ENCODE measurements at places on chromosomes 13 and 19.

DNA sequence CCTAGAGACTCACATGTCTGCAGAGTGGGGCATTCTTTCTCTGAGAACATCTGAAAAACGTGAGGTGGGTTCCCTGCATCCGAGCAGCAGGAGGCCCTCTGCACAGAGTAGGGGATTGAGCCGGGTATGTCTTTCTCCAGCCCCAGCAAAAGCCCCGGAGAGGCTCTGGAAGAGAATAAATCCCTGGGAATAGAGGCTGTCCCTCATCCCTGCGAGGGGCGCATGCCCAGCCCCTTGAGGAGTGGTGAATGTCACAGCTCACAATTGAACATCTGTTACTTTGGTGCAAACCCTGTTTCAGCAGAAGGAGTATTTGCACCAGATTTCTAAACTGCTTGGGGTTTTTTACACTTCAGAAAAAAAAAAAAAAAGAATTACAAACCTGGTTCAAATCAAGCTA is 164.6 kb downstream of the FGF14 start:
- DNase-seq = no peak

DNA sequence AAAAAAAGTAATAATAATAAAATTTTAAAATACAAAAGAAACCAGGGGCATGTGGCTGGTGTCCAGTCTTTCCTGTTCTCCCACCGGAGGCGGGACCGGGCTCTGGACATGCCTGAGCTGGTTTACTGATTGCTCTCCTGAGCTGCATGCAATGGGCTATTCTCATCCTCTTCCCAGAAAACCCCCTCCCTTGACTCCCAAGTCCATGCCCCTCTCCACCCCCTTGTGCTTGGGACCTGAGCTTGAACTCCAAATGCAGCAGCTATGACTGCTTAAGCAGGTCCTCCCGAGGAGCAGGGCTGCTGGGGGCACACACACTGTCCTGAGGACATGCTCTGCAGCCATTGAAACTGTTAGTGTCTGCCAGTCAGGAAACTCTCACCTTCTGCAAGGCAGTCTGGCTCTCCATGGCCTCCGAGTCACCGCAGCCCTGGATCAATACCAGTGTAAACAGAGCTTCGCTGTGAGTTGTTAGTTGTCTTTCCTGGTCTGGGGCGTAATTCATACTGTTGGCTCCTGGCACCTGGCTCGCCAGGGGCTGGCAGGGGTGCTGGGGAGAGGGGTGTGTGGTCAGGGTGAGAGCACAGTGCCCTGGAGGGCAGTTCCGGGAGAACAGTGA is 41.6 kb upstream of the CHST8 start:
- no peak for DNase-seq

DNA sequence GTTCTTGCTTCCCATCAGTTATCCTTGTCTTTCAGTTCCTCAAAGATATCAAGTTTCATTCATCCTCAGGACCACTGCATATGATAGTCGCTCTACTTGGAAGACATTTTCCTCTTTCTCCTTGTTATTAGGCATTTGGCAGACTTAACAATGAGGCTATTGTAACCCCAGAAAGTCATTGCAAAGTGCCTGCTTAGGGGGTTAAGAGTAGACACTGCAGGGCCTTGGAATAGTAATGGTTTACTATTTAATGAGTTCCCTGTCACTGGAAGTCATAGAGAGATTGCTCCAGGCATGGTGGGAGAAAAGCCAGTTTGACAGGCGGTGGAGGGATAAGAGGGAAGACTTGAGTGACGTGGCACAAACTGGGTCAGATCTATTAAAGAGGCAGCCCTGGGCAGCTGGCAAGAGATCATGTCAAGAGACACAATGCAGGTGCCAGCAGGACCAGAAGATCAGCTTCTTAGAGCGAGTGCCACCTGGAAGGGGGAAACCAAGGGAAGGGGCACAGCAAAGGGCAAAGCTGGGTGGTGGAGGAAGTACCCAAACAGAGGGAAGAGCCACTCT is 16.8 kb upstream of the CPB2 start:
- no peak for DNase-seq

DNA sequence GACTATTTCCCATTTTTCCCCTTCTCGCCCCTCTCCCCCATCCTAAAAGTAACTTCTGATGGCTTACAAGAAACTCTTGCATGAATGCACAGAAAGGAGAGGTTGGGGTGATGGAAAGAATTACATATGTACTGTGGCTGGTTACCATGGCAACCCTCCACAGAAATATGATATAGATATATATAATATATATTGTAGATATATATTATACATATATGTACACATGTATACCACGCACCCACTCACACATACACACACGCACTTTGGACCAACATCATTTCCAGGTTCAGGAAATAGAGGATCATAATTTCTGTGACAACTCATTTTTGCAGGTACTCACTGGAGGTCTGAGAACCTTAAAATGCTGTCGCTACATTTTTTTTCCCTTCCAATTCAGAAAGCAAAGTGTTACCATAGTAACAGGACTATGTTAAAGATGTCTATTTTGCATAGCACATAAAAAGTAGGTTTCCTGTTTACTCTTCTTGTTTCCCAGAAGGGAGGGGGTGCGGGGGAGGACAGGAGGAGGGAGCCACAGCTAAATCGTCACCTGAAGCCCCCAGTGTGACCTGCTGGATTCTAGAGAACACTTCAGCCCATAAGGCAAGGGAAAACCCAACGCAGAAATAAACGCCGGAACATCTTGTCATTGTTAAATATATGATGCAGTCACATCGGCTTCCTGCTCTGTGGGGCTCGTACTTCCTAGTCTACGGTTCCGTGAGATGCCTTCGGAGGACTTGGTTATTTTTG is 44.7 kb downstream of the EFNB2 start:
- peak; percentile 45 for DNase-seq

DNA sequence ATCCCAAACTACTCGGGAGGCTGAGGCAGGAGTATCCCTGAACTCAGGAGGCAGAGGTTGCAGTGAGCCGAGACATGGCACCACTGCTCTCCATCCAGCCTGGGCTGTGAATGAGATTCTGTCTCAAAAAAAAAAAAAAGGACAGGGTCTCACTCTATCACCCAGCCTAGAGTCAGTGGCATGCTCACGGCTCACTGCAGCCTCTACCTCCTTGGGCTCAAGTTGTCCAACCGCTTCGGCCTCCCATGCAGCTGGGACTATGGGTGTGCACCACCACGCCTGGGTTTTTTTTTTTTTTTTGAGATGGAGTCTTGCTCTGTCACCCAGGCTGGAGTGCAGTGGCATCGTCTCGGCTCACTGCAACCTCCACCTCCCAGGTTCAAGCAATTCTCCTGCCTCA is 14.6 kb downstream of the MKNK2 start:
- DNase-seq = no peak

DNA sequence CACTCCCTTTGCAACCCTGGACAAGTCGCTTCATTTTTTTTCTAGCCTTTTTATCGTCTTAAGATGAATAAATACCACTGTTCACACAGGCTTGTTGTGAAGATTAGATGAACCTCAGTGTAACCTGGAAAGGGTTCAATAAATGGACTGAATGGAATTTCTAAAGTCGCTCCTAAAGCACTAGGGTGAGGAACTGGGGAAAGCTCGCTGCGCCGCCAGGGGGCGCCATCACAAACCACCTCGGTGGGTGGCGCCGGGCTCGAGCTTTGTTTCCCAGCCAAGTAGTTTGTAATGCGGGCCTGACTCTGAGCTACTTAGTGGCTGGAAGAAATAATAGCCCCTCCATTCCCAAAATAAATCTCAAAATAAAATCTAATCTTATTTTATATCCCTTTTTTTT is 2.2 kb upstream of the CEACAM6 start:
- peak; percentile 59 for DNase-seq

DNA sequence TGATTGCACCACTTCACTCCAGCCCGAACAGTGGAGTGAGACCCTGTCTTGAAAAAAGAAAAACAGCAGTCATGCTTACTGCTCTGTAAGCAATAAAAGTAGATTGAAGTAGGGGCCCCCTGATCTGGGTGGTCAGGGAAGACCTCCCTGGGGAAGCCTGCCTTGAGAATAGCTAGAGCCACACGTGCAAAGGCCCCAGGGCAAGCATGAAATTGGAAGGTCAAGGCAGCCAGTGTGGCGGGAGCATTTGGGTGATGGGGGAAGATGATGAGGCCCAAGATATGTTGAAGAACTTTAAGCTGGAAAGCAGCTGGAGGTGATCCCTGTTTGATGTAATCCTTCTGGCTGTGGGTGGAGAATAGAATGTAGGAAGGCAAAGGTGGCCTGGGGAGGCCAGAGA is 104.4 kb downstream of the SIPA1L3 start:
- no peak for DNase-seq

- no peak for DNase-seq
These were observed 178.8 kb upstream of the RFC3 start for GRCh38 chr13:33639158-33639557.

- no peak for DNase-seq
These were observed 10.2 kb downstream of the LRP3 start for GRCh38 chr19:33204136-33204973.

DNA sequence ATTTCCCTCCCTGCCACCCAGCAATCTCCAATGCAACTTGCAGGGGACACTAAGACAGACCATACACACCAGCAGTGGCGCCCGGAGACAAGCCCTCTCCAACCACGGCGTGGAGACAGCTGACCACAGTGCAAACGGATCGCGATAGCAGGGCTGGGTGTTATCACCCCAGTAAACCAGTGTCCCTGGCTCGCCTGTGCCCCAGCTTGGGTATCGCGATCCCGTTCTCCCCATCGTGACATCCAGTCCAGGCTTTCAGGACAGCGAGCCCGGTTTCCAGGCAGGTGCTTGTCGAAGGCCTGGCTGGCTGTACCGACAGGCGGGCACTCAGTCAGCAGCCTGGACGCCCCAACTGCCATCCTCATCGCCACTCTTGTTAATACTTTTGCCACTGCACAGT is 20.7 kb upstream of the NANOS2 start:
- DNase-seq = no peak

GRCh38 chr19:47658431-47659348 is 49.8 kb downstream of the BICRA start:
- no peak for DNase-seq

DNA sequence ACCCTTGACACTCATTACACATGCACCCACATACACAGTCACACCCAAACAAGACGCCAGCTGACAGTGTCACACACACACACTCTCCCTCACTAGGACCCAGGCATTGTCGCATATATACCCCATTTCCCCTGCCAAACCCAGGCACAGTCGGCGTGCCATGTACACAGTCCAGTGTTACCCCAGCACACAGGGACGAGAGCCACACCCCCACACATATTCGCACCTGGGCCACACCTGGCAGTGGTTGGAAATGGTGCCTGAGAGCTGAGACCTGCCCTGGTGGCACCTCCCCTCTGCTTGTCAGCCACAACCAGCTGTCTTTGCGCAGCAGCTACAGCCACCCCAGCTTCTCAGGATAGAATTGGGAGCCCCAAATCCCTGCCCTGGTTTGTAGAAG is 9.0 kb downstream of the NFIX start:
- no peak for DNase-seq

GRCh38 chr19:48136547-48136946 is 25.9 kb upstream of the PLA2G4C start:
- no peak for DNase-seq

Data from CD4-positive, alpha-beta T cell treated with Interleukin-15 for 1 hour (primary cell).